Activated naive CD8-positive, alpha-beta T cell treated with anti-CD3 and anti-CD28 coated beads, Interleukin-2, amount 10 ng/mL, durations not matched to agents 7 days and 5 days (primary cell): ENCODE measurements at places on chromosomes 13 and 19. TPM values are rescaled to one million over a fixed set of nuclear protein-coding genes. Genes with fewer than 3 reads are reported as not detected.

Gene KCNJ14
- 1.4 TPM for total RNA-seq

Gene OR7A5
- total RNA-seq, result not detected

Gene ZNF724
- total RNA-seq, result 13.6 TPM

Gene SLC10A2
- total RNA-seq, result not detected

Gene FCAR
- total RNA-seq, result not detected

DNA sequence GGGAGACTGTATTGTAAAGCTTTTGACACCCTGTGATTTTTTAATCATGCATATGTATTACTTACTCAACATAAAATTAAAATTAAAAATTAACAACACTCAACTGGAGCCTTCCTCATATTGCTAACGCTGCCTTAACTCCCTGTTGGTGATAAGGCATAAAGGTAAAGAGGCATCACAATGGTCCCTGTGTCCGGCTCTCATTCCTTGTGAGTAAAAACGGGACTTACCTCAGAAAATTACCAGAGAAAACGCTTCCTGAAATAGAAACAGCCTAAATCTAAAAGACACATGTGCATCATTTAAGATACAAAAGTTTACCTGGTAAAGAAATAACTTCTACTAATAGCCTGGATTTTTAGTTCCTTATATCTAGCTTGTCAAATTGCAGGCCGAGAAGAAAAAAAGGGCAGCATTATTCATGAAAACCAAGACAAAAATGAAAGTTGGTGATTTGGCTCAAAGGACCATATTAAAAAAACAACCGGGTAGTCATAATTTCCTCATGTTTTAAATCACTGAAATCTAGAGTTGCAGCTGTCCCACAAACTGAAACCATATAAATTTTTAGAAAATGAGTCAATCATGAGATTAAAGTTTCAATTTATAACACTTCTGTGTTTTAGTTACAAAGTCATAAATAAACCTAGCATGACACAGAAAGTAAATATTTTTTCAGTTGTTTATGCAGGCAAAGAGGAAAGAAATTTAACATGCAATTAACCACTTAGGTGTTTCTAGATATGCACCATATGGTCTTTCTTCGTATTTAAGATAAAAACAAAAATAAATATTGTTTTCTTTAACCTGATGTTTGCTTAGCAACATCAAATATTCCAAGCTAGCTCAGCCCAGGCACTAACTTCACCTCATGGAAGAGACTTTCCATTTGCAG is 94.7 kb downstream of the MIPEP start:
- H3K27me3 ChIP-seq, result no peaks in the 10 kb centered on the region
- DNase-seq, result no peak
- H3K36me3 ChIP-seq, result peaks cover 15% of the 10 kb centered on the region
- H3K4me1 ChIP-seq, result peaks cover 4% of the 10 kb centered on the region
- no peak overlapping the region for H3K4me3 ChIP-seq
- H3K27ac ChIP-seq, result no peak overlapping the region

DNA sequence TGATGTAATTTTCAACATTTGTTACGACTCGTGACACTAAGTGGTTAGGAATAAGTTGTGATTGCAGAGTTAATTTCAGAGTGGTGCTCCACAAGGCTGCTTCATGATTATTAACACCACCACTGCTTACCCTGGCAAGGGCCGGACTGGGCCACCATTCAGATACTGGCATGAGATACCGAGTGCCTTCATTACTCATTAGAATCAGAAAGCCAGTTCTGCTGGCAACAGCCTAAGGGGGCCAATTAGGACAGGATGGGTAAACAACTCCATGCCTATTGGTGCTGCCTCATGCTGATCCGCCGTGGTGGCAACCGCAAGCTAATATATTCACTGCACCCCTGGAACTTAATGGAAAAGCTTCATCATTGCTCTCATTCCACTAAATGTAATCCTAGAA is 575.1 kb downstream of the EFNB2 start:
- H3K4me3 ChIP-seq, result no peak overlapping the region
- DNase-seq, result no peak
- H3K27ac ChIP-seq, result no peak overlapping the region
- no peaks in the 10 kb centered on the region for H3K4me1 ChIP-seq

DNA sequence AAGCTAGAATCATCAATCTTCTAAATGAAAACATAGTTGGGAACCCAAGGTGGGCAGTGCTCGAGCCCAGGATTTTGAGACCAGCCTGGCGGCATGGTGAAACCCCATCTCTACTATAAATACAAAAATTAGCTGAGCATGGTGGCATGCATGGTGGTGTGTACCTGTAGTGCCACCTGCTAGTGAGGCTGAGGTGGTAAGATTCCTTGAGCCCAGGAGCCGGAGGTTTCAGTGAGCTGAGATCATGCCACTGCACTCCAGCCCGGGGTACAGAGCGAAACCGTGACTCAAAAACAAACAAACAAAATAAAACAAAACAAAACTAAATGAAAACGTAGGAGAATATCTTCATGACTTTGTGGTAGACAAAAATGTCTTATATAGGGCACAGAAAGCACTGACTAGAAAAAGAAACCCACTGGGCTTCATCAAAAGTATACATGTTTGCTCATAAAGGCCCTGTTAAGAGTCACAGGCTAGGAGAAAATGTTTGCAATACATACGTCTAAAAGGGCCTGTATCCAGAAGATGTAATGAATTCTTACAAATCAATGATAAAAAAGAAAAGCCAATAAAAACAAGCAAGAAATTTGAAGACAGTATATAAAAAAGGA is 353.6 kb downstream of the FGF9 start:
- H3K4me3 ChIP-seq, result no peak overlapping the region
- peaks cover 6% of the 10 kb centered on the region for H3K27me3 ChIP-seq
- H3K36me3 ChIP-seq, result no peaks in the 10 kb centered on the region
- no peak for DNase-seq

DNA sequence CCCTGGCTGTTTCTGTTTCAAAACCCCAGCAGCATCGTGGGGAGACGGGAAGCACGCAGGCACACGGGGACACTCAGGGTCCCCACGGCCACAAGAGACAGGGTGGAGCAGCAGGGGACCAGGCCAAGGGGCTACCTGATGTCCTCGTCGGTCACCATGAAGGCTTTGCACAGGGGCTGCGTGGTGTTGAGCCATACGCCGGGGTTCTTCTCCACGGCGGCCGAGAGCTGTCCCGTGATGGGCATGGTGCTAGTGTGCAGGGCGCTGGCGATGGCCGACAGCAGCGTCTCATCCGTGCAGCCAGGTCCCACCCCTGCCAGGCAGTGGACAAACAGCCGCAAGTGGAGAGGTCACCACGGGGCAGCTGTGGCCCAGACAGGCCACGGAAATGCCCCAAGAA is 11.7 kb downstream of the MBD3 start:
- H3K4me3 ChIP-seq, result no peak overlapping the region
- no peak for DNase-seq
- H3K36me3 ChIP-seq, result no peaks in the 10 kb centered on the region
- H3K27ac ChIP-seq, result no peak overlapping the region

- H3K27me3 ChIP-seq, result peaks cover 51% of the 10 kb centered on the region
- H3K27ac ChIP-seq, result no peak overlapping the region
- no peak overlapping the region for H3K4me3 ChIP-seq
Measured at GRCh38 chr13:99905224-99905623, 66.3 kb downstream of the ZIC5 start.

GRCh38 chr19:54415208-54415900 is at the start of gene TTYH1:
TTYH1 (plus strand) TSS chr19:54415464; CDS start chr19:54415553, 89 bp downstream.
- peak; percentile 73 for DNase-seq
- H3K27me3 ChIP-seq, result peaks cover 45% of the 10 kb centered on the region
- H3K27ac ChIP-seq, result no peak within 1 kb of the TSS
- peaks cover 5% of the 10 kb centered on the region for H3K36me3 ChIP-seq
- peaks cover 18% of the 10 kb centered on the region for H3K4me1 ChIP-seq

GRCh38 chr13:32007494-32007893 is 24.1 kb upstream of the FRY start:
- H3K27ac ChIP-seq, result no peak overlapping the region
- DNase-seq, result no peak
- H3K4me3 ChIP-seq, result no peak overlapping the region
- no peaks in the 10 kb centered on the region for H3K36me3 ChIP-seq
- H3K4me1 ChIP-seq, result no peaks in the 10 kb centered on the region

DNA sequence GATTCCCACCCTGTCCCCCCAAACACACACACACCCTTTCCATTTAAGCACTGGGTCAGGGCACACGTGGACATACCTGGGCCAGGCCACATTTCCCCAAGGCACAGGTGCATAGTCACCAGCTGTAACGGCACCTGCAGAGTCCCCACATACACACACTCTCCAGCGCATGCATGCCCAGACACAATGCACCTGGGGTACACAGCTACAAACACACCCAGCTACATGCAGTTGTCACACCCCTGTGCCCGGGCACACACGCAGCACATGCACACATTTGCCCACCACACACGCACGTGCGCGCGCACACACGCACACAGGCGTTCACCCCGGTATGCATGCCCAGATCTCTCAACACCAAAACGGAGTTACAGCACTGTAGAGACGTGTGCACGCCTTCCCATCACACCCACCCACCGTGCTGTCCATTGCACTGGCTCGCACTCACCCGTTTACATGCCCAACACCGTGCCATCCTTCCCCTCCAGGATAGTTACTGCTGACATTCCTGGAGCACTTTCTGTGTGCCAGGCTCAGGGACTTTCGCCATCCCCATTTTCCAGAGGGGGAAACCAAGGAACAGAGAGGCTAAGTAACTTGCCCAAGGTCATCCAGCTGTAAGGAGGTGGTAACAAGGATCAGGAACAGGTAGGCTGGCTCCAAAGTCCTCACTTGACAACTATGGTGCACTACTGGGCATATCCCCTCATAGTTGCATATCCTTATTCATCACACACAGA is 749 bp upstream of the SHANK1 start:
- no peak for DNase-seq
- H3K27ac ChIP-seq, result no peak overlapping the region
- H3K4me1 ChIP-seq, result peaks cover 8% of the 10 kb centered on the region
- peaks cover 43% of the 10 kb centered on the region for H3K27me3 ChIP-seq
- no peaks in the 10 kb centered on the region for H3K36me3 ChIP-seq

- DNase-seq, result peak; percentile 80
- H3K27me3 ChIP-seq, result no peaks in the 10 kb centered on the region
- peaks cover 13% of the 10 kb centered on the region for H3K4me1 ChIP-seq
- no peak overlapping the region for H3K4me3 ChIP-seq
- H3K36me3 ChIP-seq, result peaks cover 3% of the 10 kb centered on the region
Measured at GRCh38 chr19:4186087-4186993, 3.9 kb downstream of the ANKRD24 start.

- no peak overlapping the region for H3K27ac ChIP-seq
- H3K4me1 ChIP-seq, result peaks cover 23% of the 10 kb centered on the region
- H3K4me3 ChIP-seq, result no peak overlapping the region
- no peak for DNase-seq
Measured at GRCh38 chr19:40224342-40225150, 1.9 kb downstream of the CCNP start.
